ENCODE measurements at places on chromosomes 1 and 21.
A peak's percentile ranks its signal among the peaks of the same experiment; 100 is the strongest.

GRCh38 chr1:201640624-201641023 lies 101.7 kb downstream of the NAV1 start:
- no peak for DNase-seq

DNA sequence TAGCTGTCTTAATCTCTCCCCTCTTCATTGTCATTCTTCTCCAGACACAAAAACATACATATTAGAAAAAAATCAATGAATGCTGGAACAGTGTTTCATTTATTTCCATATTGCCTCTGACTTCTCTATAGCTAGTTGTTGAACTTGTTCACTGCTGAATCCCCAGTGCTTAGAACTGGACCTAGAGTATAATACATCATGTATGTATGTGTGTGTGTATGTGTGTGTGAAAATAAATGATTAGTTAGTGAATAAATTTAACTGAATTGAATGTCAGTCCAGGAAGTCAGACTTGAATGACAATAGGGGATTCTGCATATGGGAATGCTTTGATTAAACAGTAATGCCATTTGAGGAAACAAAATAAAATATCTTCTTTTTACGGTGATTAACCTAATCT lies 36.4 kb downstream of the FMO3 start:
- no peak for DNase-seq

GRCh38 chr1:167776151-167776550 lies 54.4 kb downstream of the MPZL1 start:
- peak; percentile 55 for DNase-seq

DNA sequence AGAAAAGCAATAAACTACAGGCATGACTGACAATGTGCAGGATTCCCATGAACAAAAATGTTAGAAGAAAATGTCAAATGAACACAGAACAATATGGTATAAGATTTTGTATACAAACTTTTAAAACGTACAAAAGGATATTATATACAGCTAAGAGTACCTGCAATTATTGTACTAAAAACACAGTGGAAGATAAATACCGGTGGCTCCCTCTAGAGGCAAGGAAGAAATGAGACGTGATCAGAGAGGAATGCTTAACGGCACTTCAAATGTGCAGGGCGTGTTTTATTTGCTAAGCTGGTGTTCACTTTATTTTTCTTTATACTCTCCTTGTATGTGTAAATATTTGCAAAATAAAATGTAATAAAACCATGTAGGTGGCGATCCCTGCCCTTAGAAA lies 191.8 kb upstream of the SAMSN1 start:
- DNase-seq, result peak; percentile 33

GRCh38 chr1:193036337-193037047 lies 22.7 kb downstream of the UCHL5 start:
- no peak for DNase-seq

GRCh38 chr1:79059341-79059740 lies 52.8 kb upstream of the ADGRL4 start:
- DNase-seq, result no peak

- DNase-seq, result peak; percentile 43
These were observed 47.8 kb downstream of the PACC1 start for GRCh38 chr1:212366901-212367300.

GRCh38 chr21:44878053-44878982 lies 4.8 kb upstream of the PTTG1IP start:
- DNase-seq, result no peak

GRCh38 chr1:35319988-35320713 lies 51.6 kb downstream of the ZMYM4 start:
- peak; percentile 91 for DNase-seq

GRCh38 chr1:181936768-181937581 lies 124.5 kb downstream of the ZNF648 start:
- peak; percentile 75 for DNase-seq

GRCh38 chr21:40768056-40768455 lies 78.9 kb downstream of the DSCAM start:
- DNase-seq, result no peak

GRCh38 chr1:232011961-232012360 lies 385.4 kb downstream of the DISC1 start:
- DNase-seq, result peak; percentile 51

DNA sequence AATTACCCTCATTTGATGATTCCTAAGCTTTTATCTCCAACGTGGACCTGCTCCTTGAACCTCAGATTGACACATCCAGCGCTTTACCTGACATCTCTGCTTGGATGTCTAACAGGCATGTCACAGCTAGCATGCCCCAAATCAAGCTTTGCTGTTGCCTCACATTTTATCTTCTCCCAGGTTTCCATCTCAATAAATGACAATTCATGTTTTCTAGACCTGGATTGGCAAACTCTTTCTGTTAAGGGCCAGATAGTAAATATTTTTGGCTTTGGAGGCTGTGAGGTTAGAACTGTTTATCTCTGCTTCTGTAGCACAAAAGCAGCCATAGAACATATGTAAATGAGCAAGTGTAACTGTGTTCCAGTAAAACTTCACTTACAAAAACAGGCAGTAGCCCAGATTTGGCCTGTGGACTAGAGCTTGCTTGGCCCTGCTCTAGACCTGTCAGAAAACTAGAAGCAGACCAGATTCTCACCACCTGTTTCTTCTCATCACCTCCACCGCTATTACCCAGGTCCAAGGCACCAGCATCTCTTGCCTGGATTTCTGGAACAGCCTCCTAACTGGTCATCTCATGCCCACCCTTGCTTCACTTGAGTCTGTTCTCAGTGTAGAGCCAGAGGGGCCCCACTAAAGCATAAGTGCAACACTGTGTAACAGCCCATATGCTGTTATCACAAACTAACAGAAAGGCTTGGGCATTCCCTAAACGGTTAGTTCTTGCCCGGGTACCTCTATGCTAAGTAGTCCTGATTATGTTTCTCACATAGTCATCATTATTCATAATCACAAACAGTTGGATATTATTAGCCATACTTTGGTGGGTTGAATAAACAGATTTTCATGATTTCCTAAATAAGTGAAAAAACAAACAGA lies 42.3 kb downstream of the UBE4B start:
- DNase-seq, result peak; percentile 58

- DNase-seq, result peak; percentile 34
These were observed 6.6 kb upstream of the RUNX3 start for GRCh38 chr1:24936684-24937083.

- no peak for DNase-seq
These were observed 5.8 kb upstream of the CHI3L2 start for GRCh38 chr1:111221633-111222291.

- DNase-seq, result no peak
These were observed 1331.1 kb downstream of the MRPL39 start for GRCh38 chr21:24276204-24276603.

DNA sequence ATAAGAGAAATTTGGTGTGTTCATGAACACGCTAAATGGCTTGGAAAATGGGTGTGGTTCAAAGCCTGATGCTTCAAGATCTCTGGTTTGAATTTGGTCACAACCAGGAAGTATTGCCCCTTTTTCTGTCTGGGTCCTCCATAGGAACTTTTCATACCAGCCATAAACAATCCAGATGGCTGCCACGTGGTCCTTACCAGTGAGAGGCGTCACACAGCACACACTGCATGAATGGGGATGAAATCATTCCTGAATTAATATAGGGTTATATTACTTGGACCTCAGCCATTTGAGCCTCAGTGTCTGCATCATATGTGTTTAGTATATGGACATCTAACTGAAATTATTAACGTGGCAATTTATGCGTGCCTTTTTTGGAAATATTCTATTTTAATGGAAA lies 64.0 kb downstream of the PRRX1 start:
- DNase-seq, result no peak

DNA sequence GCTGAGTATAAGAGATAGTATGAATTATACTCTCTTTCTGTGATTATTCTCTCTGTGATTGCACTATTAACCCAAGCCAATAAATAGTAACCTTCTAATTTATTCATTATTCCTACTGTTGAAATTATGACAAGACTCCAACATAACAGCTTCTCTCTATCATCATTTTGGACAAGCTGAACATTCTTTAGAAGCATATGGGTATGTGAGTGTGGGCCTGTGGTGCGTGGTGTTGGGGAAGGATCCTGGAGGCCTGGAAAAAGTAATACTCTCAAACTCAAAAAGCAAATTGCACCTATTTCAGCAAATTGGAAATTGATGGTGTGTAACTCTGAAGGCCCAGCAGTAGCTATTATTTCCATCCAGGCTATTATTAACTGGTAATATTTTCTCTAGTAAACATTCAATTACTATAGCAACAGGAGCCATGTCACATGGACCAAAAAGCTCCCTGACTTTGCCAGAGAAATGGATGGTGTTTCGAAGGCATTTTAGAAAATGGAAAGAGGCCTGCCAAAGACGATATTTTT lies 502.8 kb downstream of the LTN1 start:
- DNase-seq, result no peak

GRCh38 chr1:41272601-41273000 lies 30.5 kb upstream of the SCMH1 start:
- no peak for DNase-seq

- no peak for DNase-seq
These were observed 1.3 kb upstream of the PCBP3 start for GRCh38 chr21:45642122-45642813.

GRCh38 chr1:26162220-26162709 lies 3.4 kb downstream of the FAM110D start:
- DNase-seq, result no peak

DNA sequence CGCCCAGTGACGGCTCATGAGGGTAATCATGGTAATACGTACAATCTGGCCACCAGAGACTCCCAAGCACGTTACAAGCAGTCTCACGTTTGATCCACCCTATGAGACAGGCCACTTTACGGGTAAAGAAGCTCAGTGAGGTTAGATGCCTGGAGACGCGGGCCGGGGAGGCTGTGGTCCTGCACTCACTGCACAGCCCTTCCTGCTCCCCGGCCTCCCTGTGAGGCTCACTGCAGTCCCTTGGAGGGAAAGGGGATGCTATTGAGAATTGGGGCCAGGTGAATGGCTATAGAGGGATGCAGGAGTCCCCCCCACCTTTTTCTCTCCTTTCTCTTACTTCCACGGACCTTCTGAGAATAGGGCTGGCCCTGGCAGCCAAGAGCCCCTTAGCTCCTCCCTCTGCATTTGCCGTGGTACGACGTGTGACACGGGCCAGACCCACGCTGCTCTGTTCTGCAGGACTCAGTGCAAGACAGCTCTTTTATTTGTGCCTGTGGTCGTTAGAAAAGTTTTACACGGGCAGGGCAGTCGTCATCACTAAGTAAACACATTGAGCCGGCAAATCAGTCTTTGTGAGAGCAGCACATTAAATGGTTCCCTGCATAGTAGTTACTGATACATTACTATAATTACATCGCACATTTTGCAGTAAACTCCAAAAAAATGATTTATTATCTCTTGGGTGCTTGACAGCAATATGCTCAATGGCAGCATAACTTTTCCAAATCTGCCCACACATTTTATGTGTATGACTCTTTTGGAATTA lies 18.8 kb downstream of the KIF26B start:
- DNase-seq, result peak; percentile 20

GRCh38 chr21:26445440-26445839 lies 127.6 kb downstream of the CYYR1 start:
- DNase-seq, result peak; percentile 65

Data from astrocyte of the hippocampus (primary cell).